NCI-H748 treated with DMSO at 0.1 percent for 48 hours (cell line): ENCODE measurements at places on chromosomes 4 and X.

DNA sequence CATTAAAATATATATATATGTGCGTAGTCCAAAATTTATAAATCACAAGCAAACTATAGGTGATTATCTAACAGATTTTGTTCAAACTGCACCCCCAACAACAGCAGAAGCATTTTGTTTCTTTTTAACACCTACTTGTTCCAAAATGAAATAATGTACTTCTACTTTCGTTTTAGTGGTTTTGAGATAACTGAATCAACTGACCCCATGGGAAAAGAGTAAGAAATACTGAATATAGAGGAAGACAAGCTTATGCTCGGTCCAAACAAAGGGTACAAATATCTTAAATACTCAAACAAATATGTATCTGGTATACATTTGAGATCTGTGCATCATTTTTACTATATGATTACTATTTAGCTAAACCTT, 22.4 kb downstream of the MAP7D3 start:
- no peak for DNase-seq

DNA sequence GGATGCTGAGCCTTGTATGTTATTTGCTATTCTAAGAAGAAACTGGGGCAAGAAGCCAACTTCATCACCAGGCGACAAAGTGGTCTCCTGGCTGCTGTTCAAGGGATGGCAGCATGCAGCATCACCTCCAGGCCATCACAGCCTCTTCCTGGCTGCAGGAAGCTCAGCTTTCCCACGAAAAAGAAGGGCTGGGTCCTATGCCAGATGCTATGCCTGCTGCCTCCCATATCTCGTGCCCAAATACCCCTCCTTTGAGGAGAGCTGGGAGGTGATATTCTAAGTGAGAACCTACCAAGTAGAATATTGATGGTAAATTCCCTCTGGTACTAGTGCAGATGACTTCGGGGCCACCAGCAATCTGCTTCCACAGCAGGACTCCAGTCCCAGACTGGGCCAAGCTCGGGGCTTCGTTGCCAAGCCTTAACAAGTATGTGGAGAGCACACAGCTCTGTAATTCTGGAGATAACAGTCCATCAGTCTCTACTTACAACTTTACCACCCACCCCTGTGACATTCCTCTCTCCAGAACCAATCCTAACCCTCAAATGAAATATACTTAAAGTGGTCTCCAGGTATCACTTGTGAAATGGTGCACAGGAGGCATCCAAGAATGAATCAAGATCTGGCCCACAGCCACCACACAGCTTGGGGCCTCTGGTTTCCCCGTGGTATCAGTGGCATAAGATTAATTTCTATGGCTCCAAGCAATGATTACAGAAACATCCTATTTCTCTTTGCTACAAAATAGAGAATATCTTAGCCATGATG, 149.3 kb downstream of the PALLD start:
- DNase-seq, result no peak

GRCh38 chr4:30330894-30331652, 389.1 kb upstream of the PCDH7 start:
- DNase-seq, result no peak

GRCh38 chr4:11628093-11628725, 199.5 kb upstream of the HS3ST1 start:
- DNase-seq, result no peak

GRCh38 chr4:42398871-42399331, 1.6 kb downstream of the SHISA3 start:
- DNase-seq, result no peak
